ENCODE measurements at places on chromosomes 11 and 22.

DNA sequence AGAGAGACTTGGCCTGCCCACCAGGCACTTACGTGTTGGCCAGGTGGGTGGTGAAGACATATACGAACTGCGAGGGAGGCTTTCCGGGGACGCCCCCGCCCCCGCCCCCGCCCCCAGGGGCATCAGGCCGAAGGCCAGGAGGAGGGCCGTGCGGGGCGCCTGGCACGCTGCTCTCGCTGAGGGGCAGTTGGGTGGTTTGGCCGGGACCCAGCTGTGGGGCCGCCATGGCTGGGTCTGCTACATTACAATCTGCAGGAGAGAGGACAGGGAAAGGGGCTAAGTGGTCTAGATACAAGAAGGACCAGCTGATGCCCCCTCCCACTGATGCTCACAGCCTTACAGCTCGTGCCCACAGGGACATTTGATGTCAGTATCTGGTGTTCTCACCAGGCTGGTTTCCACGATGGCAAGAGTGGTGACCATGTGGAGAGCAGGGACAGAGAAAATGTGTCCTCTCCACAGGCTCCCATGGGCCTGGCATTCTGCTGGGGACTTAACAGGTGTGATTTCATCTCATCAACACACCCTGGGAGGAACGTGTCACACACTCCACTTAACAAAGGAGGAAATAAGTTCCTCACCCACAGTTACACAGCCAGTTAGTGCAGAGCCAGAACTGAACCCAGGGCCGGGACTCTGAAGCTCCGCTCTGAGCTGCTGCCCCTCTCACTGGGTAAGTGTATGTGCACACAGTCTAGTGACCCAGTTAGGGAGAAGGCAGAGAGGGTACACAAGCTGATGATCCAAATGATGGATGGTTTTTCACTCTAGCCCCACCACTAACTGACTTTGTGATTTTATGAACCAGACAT, 19.7 kb downstream of the CXCR5 start:
- peak; percentile 39 for DNase-seq

GRCh38 chr22:44576311-44577260, 78.6 kb upstream of the RTL6 start:
- DNase-seq, result no peak

- DNase-seq, result no peak
These were observed 19.9 kb downstream of the ARAP1 start for GRCh38 chr11:72732329-72732728.

DNA sequence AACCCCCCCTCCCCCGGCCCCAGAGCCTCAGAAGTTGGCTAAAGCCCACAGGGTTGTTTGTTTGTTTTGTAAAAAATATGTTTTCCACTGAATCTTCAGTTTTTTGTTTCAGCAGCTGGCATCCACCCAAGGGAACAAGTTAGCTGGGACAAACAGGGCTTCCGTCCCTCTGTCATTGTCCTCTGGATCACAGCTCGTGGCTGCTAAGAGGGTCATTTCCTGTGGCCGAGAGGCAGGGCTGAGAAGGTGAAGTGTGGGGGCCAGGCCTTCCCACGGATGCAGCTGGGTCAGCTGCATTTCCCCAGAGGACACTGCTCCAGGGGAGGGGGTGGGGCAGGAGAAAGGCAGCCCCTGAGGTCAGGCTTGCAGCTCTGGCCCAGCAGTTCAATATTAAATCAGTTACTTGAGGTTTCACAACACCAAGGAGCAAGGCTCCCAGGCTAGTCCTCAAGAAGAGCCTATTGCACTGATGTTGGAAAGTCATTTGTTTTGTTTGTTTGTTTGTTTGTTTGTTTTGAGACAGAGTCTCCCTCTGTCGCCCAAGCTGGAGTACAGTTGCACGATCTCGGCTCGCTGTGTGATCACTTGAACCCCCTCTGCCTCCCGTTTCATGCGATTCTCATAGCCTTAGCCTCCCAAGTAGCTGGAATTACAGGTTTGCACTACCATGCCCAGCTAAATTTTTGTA, 34.4 kb upstream of the SMTN start:
- DNase-seq, result no peak

- peak; percentile 53 for DNase-seq
These were observed 44.3 kb downstream of the PTPRJ start for GRCh38 chr11:48024635-48025071.

DNA sequence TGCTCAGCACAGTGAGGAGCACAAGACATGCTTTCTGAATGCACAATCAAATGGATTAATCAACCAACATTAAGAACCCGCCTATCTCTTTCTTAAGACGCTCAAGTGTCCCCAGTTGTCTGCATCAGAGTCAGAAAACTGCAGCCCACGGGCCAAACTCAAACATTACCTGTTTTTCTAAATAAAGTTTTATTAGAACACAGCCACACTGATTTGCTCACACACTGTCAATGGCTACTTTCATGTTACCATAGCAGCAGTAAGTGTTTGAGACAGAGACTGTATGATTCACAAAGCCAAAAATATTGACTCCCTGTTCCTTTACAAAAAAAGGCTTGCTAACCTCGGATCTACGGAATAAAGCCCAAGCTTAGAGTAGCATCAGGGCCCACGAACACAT, 49.0 kb upstream of the ISX start:
- DNase-seq, result no peak

- peak; percentile 70 for DNase-seq
These were observed 42.0 kb downstream of the CECR2 start for GRCh38 chr22:17411213-17411612.

- no peak for DNase-seq
These were observed 36.3 kb upstream of the RTL6 start for GRCh38 chr22:44534335-44534734.

DNA sequence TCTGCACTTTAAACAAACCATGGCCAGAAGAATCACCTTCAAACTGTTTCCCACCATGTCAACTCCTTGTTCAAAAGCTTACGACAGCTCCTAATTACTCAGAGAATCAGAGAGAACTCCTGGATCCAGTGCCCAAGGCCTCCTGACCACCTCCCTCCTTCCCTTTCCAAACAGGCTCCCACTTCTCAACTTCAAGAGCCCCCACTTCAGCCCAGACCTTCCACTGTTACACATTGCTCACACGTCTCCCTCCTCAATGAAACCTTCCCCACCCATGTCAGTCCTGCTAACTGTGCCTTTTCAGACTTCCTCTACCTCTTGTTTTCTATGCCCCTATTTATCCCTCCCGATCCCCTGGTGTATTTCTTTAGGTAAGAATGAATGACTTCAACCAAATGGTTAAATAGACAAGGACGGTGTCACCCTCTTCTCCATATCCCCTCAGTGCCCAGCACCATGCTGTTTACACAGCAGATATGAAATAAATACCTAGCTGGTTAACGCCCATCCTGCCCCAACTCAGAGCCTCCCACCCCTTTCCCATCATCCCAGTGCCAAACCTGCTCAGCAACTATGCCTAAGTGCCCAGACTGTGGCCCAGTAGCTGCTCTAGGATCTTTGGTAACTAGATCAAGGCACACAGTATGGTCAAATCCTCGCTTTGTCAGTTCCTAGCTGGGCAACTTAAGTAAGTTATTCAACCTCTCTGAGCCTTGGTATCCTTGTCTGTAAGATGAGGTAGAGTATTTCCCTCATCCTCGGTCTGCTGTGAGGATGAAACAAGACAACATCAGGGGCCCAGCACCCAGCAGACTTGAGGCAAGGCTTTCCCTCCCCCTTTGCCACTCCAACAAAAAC, 36.8 kb downstream of the PLEKHA7 start:
- DNase-seq, result no peak

Measured in cerebellar nuclear complex (tissue), 1 donor.